Endodermal cell (in vitro differentiated cells): ENCODE measurements at places on chromosomes 5 and 9.

DNA sequence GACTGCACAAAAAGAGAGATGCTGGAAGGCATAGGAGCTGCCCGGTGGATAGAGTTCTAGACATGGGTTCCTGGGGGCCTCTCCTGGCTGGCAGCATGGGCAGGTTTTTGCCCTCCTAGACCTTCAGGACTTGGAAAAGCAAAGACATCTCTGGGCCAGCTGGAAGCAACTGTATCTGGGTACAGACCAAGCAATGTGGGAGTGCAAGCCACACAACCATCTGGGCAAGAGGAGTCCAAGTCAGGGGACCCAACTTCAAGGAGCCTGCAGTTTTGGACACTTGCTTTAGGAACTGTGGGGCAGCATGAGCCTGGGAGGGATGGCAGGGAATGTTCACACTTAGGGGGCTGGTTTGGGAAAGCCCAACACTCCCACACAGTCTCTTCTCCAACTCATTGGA is 323.3 kb downstream of the GADD45G start:
- no peaks in the 10 kb centered on the region for H3K4me1 ChIP-seq
- no peak overlapping the region for H3K27ac ChIP-seq
- H3K36me3 ChIP-seq, result no peaks in the 10 kb centered on the region
- no peak overlapping the region for H3K4me3 ChIP-seq

DNA sequence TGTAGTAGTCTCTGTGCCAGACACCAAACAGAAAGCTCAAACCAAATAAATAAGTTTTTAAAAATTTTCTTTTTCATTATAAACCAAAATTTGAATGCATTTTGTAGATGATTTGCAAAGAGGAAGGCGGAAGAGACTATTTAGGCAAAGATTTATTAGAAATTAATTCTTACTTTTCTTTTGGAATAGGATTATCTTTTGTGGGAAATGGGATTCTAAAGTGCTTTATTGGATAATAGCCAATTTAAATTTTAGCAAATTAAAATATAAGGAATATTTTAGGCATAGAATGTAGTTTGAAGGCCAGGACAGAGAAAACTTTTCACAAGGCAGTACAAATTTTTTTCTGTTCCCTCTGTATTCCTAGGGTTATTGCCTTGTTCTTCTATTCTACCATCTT is 311.4 kb upstream of the ITGA1 start:
- H3K27me3 ChIP-seq, result no peaks in the 10 kb centered on the region
- no peaks in the 10 kb centered on the region for H3K36me3 ChIP-seq
- no peak overlapping the region for H3K4me3 ChIP-seq
- DNase-seq, result no peak
- no peak overlapping the region for H3K27ac ChIP-seq

- H3K36me3 ChIP-seq, result no peaks in the 10 kb centered on the region
- peak; percentile 77 for DNase-seq
- peaks cover 15% of the 10 kb centered on the region for H3K4me1 ChIP-seq
Observed at GRCh38 chr5:153974131-153974812, 64.4 kb downstream of the FAM114A2 start.

DNA sequence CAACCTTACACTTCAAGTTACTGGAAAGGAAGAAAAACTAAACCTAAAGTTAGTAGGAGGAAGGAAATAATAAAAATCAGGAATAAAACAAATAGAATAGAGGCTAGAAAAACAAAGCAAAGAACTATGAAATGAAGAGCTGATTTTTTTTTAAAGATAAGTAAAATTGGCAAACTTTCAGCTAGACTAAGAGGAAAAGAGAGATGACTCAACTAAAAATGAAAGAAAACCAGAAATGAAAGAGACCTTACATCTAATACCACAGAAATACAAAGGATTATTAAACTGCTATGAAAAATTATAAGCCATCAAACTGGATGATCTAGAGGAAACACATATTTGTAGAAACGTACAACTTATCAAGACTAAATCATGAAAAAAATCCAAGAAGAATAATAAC is 60.0 kb downstream of the PRRC1 start:
- no peak for DNase-seq
- no peaks in the 10 kb centered on the region for H3K36me3 ChIP-seq
- no peaks in the 10 kb centered on the region for H3K27me3 ChIP-seq
- no peak overlapping the region for H3K27ac ChIP-seq
